Activated naive CD4-positive, alpha-beta T cell (primary cell): ENCODE measurements at places on chromosomes 2 and 18.

DNA sequence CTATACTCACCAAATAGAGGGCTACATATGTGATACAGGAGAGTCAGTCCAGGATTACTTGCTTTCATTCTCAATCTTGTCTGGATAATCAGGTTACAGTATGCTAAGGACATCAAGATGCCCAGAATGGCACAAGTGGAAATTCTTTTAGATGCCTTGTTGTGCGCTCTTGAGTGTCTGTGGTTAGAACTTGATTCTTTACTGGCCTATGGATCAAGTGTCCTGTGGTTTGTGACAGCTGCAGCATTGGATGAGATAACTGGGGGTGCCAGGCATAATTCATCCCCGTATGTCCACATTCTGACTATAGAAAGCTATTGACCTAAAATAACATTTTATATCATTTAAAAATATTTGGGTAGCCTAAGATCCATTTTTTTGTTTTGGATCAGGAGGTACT, 40.1 kb downstream of the CDC42EP3 start:
- no peak for DNase-seq

DNA sequence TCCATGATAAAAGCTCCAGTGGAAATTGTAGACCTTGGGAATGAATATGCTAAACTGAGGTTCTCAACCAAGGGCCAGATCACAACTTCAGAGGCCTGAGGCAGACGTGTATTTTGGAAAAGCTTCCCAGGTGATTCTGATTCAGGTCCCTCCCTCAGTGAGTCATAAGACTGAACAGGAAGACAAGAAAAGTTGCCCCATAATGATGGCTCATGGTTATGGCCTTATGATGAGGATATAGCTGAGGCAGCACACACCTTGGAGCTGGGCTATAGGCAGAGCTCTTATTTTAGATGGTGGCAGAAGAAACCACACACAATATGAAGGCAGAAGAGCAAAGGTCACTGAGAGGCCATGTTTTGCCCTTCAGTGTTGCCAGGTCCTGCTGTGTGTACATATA, 9.6 kb downstream of the ANTXR1 start:
- no peak for DNase-seq

DNA sequence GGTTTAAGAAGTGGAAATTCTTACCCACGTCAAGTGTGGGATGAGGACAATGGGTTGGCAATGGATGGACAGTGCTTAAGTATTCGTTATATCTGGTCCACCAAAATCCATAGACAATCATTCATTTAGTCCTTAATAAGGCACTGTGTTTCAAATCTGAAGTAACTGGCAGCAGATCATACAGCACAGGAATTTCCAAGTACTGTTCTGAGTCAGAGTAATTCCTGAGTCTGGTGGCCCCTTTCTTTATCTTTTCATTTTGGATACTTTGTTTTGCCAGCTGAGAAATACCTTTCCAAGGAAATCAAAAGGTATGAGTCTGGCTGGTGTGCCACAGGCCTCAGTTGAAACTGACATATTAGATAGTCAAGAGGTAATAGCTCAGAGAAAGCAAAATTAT, 31.4 kb upstream of the CCDC102B start:
- DNase-seq = no peak

DNA sequence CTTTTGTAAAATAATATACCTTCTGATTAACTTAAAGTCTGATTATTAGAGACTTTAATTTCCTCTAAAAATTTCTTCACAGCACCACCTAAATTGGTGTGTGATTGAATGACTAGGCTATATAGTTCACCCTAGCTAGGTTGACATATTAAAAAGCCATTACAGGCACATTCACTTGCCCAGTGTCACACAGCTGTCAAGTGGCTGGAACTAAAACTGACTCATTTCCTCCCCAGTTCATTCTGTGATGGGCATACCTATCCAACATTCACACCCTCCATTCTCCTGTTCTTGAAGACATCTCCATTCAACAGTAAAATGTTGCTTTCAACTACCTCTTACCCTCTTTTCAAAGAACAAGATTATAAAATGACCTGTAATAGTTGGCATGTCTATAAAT, 334.5 kb downstream of the ARHGAP15 start:
- DNase-seq = no peak

GRCh38 chr18:54479365-54479764, 111.7 kb upstream of the DYNAP start:
- DNase-seq = no peak

DNA sequence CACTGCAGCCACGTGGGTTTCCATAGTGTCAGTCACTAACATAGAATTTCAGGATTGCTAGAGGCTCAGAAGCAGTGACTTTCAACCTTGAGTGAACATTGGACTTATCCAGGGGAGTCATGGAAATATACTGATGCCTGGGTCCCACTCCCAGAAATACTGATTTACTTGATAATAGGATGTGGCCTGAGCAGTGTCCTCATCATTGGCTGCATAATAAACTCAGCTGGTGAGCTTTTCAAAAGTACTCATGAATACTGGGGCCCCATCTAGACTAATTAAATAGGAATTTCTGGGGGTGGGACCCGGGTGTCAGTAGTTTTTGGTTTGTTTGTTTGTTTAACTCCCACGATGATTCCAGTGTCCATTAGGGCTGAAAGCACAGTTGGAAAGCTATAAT, 141.4 kb downstream of the COL4A4 start:
- DNase-seq = no peak

DNA sequence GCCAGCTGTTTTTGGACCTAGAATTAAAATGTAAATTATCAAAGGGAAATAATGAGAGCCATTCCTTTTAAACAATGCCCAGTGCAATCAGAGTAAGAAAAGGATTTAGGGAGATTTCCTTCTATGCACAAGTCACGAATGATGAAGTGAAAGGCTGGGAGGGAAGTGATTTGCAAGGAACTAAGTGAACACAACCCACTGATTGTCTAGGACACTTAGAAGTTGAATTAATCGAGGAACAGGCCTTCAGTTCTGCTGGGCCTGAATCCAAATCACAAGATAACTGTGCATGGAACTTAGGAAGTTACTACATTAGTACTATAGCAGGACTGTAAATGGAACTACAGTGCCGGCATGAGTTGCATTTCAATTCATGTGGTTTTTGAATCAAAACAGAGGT, 17.7 kb downstream of the MAP2 start:
- no peak for DNase-seq
